ENCODE measurements at places on chromosomes 2 and 18.

- DNase-seq, result no peak
These were observed 661.8 kb upstream of the HS6ST1 start for GRCh38 chr2:128980475-128980874.

- DNase-seq, result no peak
These were observed 245.2 kb upstream of the STON1 start for GRCh38 chr2:48284621-48285212.

- DNase-seq, result peak; percentile 59
These were observed 95.5 kb downstream of the DYSF start for GRCh38 chr2:71548646-71549425.

DNA sequence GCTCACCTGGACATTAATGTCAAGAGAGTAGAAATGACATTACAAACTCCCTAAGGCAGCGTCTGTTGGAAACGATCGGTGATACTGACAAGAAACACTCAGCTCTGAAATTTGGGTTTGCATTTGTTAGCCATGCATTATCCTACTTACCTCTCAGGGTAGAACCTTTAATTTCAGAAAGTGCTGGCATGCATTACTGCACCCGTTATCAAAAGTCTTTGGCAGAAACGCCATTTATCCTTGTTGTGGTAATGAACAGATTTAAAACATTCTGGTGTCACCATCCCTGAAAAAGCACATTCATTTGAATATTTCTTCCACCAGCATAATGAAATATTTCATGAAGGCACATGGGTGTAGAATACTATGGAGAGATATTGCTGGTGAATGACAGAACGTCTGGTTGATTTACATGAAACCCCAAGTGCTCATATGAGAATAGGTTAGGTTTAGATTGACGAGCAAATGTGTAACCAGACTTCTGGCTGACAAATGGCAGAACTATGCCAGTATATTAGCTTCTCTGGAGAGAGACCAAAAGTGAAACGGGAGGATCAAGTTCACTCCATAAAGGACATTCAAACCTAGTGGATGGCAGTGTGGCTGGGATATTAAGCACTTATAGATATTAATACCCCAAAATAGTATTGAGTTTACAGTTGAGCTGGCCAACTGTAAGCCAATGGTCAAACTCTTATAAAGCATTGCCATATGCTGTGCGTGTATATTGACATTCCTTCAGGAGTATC lies 53.5 kb upstream of the ITGB6 start:
- DNase-seq, result no peak

DNA sequence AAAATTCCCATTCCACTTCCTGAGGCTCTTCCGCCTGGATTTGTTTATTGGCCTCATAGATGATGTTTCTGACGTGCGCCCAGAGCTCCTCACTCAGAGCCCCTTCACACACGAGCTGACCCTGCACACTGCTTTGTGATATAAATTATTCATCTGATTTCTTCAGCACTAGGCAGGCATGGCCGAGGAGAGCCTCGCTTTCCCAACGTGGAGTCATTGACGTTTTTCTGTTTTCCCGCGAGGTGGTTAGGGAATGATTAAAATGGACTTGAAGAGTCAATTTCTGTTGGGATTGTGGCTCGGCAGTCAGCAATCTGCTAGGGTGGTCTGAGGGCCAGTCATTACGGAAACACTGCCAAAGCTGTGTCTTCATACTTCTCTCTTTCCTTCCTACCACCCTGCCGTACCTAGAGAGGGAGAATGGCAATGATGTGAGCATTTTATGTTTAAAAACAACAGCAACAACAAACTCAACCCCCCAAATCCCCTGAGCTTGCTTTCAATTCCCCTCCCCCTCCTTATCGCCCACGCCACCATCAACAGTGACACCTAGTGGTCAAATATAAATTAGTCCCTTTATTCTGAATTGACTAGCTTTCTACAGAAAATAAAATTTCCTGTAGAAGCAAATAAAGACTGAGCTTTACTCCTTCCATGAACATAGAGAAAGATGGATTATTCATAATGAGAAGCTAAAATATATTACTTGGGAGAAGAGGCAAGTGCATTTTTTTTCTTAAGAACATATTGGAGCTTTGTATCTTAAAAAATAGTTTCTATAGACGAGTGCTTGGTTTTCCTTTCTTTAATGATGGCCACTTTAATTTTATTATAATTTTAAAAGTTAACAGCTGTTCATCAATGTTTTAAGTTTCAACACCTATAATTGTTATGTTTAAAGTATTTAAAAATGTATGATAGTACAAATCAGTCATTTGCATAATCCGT lies 285.1 kb downstream of the MTX2 start:
- peak; percentile 61 for DNase-seq

DNA sequence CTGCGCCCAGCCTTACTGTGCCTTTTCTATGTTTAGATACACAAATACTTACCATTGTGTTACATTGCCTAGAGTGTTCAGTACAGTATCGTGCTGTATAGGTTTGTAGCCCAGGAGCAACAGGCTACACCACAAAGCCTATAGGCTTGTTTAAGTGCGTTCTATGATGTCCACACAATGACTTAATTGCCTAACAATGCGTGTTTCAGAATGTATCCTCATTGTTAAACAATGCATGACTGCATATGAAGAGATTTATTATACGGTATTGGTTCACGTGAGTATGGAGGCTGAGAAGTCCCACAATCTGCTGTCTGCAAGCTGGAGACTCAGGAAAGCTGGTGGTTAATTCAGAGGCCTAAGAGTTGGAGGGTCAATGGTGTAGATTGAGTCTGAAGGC lies 46.1 kb upstream of the MGAT4A start:
- DNase-seq, result no peak

- DNase-seq, result no peak
These were observed 55.1 kb downstream of the FSIP2 start for GRCh38 chr2:185793532-185794345.

DNA sequence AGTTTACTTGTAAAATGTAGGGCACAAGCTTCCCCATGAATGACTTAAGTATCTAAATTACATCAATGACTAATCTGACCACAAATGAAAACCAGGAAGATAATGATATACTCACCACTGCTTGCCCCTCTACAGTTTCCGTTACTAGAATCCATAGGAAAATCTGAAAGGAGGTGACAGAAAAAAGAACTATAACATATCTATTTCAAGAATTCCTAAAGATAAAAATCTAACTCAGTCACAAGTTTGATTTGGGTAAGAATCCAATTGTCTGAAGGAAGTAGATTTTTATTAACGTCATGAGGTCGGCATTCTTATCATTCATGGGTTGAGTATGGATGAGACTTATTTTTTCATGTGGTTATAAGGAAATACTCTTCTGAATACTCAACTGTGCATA lies 7.8 kb downstream of the FRZB start:
- DNase-seq, result no peak

GRCh38 chr2:126634273-126634861 lies 21.6 kb upstream of the GYPC start:
- DNase-seq, result no peak

- DNase-seq, result no peak
These were observed 3.8 kb upstream of the CDKL4 start for GRCh38 chr2:39247512-39248043.

DNA sequence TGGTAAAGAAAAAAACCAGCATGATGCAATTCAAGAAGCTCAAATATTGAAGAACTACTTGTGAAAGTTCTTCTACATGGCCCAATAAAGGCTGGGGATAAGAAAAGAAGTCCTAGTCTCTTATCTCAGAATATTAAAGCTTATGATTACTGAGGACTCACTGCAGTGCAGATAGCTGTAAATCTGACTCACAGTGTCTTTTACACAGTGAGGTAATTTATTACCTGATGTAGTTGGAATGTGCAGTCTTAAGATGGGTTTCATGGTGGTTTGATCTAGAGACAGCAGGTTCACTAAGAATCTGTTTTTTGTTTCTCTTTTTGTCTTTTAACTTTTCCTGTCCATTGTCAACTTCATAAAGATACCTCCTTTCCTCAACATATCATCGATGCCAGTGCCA lies 484.0 kb upstream of the MAP2 start:
- no peak for DNase-seq

DNA sequence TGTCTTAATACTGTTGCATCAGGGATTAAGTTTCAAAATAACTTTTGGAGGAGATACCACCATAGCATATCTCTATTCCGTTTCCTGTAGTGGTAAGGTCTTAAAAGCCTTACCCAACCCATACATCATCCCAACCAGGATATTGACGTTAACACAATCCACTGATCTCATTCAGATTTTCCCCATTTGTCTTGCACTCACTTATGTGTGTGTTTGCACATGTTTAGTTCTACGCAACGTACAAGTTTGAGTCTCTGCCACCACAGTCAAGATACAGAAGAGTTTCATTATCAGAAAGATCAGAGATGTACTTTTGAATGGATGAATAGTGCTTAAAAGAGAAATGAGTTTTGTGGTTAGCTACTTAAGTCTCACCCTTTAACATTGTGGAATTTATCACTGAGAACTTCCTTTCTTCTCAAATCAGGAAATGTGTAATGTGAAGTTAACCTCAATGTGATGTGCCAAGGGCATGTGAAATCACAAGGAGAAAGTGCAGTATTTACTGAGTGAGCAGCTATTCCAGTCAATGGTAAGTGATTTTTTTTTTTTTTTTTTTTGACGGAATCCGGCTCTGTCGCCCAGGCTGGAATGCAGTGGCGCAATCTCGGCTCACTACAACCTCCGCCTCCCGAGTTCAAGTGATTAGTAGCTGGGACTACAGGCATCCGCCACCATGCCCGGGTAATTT lies 69.2 kb upstream of the EPHA4 start:
- DNase-seq, result no peak

DNA sequence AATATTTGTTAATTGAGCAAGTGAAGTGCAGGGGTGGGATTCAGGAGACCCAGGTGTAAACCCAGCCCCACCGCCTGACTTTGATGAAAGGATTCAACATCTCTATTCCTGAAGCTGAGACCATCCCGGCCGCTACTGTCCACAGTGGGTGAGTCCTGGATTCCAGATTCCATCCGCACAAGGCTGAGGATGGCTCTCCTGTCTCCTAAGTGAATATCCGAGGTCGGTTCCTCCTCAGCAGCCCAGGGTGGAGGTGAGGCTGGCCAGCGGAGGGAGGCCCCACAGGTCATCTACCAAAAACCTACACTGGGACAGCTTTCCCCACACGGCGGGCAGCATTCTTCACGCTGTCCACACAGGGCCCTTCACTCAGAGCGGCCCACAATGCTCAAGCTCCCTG lies 57.6 kb downstream of the ACKR3 start:
- DNase-seq, result no peak

GRCh38 chr2:212708355-212708754 lies 169.8 kb upstream of the ERBB4 start:
- no peak for DNase-seq

DNA sequence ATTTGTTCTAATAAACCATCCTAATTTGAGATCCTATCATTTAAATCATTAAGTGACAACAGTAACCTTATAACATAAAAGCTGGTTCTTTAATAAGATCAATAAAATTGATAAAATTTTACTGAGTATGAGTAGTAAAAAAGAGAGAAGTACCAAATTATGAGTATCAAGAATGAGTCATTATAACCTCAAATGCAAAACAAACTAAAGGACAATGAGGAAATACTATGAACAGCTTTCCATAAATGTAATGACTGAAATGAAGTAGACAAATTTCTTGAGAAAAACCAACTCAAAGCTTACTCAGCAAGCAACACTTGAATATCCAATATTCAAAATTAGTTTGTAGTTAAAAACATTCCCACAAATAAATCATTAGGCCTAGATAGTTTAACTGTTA lies 433.0 kb downstream of the ZEB2 start:
- no peak for DNase-seq

DNA sequence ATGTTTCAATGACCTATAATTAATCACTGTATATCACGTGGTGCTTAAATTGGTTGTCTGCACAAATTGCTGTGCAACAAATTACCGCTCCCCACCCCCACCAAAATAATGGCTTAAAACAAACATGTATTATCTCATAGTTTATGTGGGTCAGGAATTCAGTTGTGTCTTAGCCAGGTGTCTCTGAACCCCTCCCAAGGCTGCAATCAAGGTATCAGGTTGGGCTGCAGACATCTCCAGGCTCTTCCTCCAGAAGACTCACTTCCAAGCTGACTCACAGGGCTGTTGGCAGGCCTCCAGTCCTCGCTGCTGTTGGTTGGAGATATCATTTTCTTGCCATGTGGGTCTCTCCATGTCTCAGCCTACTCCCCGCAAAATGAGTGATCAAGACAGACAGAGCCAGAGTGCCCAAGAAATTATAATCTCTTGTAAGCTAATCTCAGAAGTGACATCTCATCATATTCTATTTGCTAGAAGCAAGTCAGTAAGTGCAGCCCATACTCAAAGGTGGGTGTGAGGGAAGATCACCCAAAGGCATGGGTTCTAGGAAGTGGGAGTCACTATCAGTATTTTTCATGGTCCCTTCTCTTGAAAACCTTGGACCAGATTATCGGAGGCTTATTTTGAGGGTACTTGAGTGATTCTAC lies 38.4 kb downstream of the SPC25 start:
- no peak for DNase-seq

DNA sequence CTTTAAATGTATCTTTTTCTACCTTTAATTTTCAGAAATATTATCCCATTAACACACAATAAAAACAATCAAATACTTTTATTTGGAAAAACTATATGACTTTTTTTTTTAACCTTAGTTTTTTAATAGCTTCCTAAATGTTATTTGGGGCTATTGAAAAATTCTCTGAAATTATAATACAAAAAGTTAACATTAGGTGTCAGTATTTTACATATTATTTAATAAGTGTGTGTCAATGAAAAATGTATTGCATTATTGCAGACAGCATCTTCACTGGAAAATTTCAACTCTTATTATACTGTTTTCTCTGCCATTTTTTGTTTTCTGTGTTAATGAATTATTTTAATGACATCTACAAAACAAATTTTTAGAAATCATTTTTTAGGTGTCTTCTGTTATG lies 51.1 kb upstream of the ARHGAP15 start:
- no peak for DNase-seq

- DNase-seq, result no peak
These were observed 102.9 kb downstream of the TSN start for GRCh38 chr2:121858369-121858768.

GRCh38 chr18:50405582-50406271 lies 30.9 kb downstream of the SKA1 start:
- DNase-seq, result no peak

DNA sequence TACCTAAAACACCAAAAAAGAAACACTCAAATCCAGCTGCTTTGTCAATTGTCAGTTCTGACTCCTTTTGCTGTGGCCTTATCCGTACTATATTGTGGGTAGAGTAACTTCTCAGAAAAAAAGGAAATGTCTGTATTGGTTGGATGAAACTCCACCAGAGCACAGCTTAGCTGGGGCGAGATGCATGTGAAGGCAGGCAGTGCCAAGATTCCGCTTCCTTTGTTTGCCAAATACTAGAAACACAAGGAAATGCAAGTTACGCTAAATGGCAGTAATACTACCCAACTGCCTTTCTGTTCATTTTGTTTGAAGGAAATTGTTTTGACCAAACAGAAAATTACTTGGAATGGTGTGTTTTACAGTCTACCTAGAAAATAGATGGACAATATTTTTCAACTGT lies 10.0 kb downstream of the KLF11 start:
- no peak for DNase-seq

Measured in germinal center (tissue), 1 donor.